CD4-positive, alpha-beta T cell treated with Interleukin-12 subunit alpha and Interleukin-12 subunit beta, for 1 hour (primary cell): ENCODE measurements at places on chromosomes 5 and 9.

- DNase-seq: no peak
These were observed 32.5 kb upstream of the GNA14 start for GRCh38 chr9:77680581-77680980.

- no peak for DNase-seq
These were observed 9.3 kb downstream of the TPPP start for GRCh38 chr5:683551-684481.

GRCh38 chr9:85523202-85523601, 218.6 kb downstream of the AGTPBP1 start:
- DNase-seq: no peak

DNA sequence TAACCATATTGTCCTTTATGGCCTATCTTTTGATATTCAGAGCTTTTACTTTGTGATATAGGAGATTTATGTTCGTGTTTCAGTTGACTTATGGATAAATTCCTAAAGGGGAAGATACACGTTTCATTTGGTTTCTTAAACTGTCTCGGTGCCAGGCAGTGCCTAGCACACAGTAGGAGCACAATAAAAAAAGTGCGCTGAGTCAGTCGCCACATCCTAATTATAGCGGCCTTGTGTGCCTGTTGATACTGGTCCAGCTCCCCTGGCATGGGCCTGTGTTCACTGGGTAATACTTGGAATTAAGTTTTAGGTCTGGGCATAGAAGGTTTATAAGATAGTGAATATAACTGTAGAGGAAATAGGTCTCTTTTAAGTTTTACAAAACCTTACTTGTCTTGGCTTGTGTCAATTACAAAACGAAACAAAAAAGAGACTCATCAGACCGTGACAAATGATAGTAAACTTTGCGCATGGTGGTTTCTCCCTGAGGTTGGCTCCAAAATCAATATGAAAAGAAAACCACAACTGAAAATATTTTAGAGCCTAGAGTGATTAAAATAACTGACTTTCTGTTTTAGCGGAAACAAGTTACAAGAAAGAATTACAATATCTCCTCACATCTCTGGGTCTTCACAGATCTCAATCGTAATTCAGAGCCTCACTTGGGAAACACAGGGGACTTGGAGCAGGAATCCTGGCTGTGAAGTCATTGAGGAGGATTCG, 84.8 kb downstream of the MVB12B start:
- DNase-seq: peak; percentile 46

- no peak for DNase-seq
These were observed 91.8 kb upstream of the TXNDC8 start for GRCh38 chr9:110429453-110429852.

- DNase-seq: no peak
These were observed 81.5 kb upstream of the PANK3 start for GRCh38 chr5:168660691-168661090.

DNA sequence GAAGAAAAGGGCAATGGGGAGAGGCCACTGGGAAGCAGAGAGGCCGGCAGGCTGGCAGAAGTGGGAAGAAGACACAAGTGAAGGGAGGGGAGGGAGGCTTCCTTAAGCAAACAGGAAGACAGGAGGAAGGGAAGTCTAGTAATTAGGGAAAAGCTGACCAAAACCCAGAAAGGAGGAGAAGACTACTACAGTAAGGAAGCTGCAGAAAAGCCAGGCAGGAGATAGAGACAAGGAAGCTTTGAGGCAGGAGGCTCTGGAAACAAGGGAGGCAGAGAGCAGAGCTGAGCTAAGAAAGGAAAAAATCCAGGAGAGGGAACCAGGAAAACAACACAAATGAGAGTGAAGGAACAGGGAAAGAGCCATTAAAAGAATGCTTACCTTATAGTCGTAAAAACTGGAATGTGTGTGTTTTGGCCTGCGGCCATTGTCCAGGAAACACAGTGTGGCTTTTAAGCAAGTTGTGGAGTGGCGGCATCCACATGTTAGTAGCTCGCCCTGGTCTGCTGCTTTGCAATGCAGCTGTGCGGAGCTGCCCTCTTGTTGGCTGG, 317.1 kb upstream of the CLINT1 start:
- DNase-seq: no peak

GRCh38 chr5:8521991-8522390, 653.0 kb downstream of the MTRR start:
- no peak for DNase-seq

GRCh38 chr5:53487436-53487835, 7.0 kb downstream of the FST start:
- no peak for DNase-seq

DNA sequence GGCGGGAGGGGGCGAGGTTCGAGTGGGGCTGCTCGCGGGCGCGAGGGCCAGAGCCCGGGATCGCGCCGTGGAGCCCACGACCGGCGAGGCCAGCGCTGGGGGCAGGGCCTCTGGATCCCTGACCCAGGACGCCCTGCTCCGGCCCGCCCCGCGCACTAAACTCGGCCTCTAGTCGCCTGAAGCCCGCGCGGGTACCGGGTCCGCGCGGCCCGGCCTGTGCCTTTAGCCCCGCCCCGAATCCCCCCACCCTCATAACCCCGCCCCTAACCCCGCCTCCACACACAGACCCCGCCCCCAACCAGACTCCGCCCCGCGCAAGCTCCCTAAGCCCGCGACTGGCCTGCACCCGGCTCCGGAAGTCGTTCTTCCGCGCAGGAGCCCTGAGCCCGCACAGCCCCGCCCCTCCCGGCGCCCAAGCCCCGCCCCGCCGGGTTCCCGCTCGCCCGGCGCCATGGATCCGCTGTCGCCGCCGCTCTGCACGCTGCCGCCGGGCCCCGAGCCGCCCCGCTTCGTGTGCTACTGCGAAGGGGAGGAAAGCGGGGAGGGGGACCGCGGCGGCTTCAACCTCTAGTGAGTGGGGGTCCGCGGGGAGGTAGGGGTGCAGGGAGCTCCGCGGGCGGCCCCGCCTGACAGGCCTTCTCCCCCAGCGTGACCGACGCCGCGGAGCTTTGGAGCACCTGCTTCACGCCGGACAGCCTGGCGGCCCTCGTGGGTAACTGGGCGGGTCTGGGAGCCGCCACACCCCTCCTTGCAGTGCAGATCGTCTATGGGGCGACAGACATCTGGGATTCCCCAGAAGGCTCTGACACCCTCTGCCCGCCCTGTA, at the start of gene PAXX:
Gene PAXX, plus strand, starts transcription at position 430 of the 826 bp plus-strand sequence. Its CDS starts 22 bp downstream, at position 452.
- DNase-seq: peak; percentile 95
